Epithelial cell of esophagus (primary cell): ENCODE measurements at places on chromosomes 6 and 20.

- no peak for DNase-seq
These were observed 71.8 kb downstream of the F13A1 start for GRCh38 chr6:6248651-6249050.

GRCh38 chr6:10355115-10355702 lies 59.7 kb downstream of the TFAP2A start:
- DNase-seq: peak; percentile 95

DNA sequence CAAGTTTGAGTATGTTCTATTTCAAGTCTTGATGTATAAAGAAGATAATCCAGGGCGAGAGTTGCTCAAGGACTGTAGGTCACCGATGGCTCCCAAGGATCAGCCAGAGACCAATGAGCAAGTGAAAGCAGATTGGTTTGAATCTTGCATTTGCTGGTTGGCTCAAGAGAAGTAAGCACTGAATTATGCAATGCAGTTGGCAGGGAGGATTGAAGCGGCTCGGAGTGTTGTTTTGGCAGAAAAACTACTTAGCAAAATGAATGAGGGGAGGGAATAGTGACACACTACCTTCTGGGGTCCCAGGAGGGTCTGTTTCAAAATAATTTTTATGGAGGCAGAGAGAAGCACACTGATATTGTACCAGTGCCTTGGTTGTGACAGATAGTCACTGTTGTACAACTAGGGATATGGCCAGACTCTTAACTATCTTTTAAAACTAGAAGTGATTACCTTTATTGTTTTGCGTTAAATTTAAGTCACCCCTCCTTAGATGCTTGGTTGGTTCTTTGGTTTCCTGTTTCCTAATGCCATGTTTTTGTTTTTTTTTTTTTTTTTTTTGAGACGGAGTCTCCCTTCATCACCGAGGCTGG lies 15.7 kb downstream of the SASH1 start:
- peak; percentile 31 for DNase-seq

GRCh38 chr6:105014954-105015353 lies 58.0 kb downstream of the LIN28B start:
- DNase-seq: no peak

GRCh38 chr6:90045535-90045934 lies 151.3 kb downstream of the GJA10 start:
- DNase-seq: no peak

DNA sequence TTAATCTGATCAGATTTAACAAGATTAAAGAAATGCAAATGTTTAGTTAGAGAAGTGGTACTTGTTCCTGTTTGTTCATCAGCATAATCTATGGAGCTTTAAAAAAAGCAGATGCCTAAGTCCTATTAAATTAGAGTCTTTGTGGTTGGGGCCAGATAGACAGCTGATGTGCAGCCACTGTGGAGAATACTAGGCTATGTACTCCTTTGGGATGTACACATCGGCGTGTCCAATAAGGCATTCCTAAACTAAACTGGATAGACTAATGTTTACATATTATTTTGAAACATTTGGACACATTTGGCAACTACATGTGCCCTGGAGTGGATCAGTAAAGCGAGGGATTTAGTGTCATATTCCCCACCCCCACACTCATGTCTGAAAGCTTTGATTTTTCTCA lies 459.5 kb downstream of the LMBRD1 start:
- no peak for DNase-seq

DNA sequence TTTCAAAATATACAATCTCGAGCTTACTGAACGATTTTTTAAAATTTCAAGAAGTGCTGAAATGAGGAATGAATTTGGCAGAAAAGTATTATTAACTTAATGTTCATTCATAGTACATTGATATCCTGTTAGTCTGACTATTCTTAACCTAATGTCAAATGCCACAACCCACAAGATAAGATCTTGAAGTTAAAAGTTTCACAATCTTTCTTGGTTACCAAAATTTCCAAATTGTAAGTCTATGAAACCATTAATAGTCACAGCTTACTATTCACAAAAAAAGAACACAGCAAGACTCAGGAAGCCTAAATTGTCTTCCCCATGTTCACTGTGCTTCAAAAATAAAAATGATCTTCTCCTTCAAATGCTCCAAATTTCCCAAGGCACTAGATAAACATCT lies 71.3 kb downstream of the HACE1 start:
- DNase-seq: no peak

- no peak for DNase-seq
These were observed at the start of gene RAB44 for GRCh38 chr6:36697481-36697903. TSS of gene RAB44 (plus strand) at chr6:36697826. CDS start at chr6:36704236, 6,410 bp downstream.

DNA sequence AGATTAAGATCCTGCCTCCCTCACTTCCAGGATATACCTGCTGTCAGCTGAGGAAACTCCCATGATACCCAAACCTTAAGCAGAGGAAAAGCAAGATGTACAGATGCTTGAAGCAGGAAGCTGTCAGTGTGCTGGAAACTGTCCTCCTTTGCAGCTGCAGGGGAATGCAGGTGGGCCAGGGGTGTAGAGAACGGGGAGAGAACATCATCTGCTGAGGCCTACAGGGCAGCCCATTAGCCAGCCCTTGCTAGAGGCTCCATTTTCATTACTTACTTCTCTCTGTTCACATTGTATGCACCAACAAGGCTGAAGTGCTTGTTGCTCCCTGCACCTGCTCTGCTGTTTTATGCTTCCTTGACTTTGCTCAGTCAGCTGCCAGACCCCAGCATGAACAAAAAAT lies 119.1 kb downstream of the PRND start:
- DNase-seq: no peak

- peak; percentile 59 for DNase-seq
These were observed 48.1 kb downstream of the MCUR1 start for GRCh38 chr6:13766201-13766634.

- no peak for DNase-seq
These were observed 75.3 kb downstream of the SNAP91 start for GRCh38 chr6:83633609-83634008.

- peak; percentile 87 for DNase-seq
These were observed 30.2 kb downstream of the ZHX3 start for GRCh38 chr20:41287327-41287726.

GRCh38 chr20:33842346-33842745 lies 31.2 kb downstream of the CHMP4B start:
- DNase-seq: no peak

- DNase-seq: peak; percentile 68
These were observed 49.9 kb upstream of the COL21A1 start for GRCh38 chr6:56297022-56297989.

DNA sequence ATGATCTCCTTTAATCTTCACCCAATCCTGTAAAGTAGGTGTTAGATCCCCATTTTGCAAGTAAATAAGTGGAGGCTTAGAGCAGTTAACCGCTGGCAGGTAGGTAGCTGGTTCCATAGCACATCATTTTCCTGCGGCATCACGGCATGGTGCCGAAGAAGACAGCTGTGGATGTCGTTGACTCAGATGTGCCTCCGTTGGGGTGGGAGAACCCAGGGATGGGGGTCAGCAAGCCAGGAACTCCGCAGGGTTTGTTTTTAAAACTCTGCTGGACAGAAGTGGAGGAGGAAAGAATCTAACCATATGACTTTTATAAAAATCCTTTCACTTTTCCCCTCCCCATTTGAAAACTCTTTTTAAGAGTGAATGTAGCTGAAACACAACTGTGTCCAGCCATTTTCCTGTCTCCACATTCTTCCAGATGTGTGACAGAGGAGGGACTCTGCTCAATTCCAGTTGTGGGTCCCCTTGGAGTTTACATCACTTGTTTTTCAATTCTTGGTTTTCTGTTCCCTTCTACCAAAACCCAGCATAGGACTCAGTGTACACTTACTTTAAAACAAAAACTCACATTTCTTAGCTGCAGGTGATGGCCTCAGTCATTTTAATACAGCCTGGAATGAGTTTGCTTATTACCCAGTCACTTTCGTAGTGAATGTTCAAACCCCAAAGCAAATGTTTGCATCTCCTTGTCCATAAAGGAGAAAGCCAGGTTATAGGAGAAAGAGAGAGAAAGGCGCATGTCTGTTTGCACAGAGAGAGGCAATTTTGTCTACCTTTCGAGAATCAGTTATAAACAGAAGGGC lies 27.6 kb upstream of the PI16 start:
- no peak for DNase-seq

DNA sequence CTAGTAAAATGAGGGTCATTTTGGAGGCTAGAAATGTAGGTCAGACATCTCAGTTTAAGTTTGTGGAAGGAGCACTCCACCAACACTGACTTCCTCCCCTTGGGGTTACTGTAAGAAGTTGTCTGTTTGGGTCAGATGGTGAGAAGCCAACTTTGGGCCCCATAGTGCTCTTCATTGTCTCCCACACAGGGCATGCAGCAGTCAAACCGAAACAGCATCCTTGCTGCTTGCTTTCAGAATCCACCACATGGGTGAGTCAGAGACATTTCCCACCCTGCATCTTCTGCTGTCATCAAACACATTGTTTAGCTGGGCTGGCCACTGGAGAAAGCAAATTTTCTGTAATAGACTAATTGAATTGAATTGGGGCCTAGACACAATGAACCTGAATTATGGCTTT lies 16.8 kb downstream of the IL17F start:
- no peak for DNase-seq

DNA sequence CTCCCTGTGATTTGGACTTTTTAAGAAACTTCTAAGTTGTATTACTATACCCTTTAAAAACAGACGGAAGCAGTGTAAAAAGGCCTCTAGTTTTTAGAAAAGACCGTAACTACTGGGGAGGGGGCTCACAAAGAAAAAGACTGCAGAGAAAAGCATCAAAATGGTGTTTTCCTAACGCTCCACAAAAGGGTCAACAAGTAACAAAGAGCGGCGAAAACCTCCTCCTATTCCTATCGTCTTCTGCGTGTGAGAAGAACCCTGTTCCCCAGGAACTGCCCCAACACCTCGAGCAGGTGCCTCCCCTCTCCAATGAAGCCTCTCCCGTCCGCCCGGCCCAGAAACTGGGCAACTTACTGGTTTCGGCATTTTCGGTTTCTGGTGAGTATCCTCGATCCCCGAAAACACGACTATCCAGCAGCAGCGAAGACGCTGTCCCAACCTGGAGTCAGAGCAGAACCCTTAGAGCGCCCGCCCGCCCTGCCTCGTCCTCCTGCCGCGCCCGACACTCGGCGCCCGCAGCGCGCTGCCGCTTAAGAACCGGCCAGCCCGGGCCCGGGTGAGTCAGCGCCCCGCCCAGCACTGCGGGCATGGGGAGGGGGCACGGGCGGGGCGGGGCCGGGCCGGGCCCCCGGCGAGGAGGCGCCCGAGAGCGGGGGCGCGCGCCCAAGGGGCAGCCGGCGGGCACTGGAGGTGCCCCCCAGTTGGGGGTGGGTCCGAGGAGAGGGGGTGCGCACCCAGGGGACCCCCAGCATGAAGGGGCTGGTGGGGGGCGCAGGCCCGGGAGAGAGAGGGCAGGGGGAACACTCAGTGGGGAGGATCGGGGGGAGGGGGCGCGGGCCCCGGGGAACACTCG lies 1.2 kb downstream of the EZR start:
- DNase-seq: peak; percentile 87

DNA sequence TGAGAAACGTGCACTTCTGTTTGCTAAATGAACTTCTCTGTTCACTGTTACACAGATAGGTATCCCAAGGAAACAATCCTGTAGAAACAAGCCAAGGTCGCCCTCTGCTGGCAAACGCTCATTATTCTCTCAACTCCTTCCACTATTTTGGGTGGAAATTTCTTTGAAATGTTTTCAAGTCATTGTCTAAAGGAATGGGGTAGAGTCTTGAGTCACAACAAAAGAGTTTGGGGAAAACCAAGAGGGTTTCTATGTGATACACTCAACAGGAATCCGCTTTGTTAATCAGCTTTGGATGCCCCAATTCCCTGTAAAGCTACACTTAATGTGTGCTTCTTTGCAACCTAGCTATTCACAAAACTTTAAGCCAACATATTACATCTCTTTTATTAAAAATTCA lies 4.6 kb upstream of the RAE1 start:
- DNase-seq: peak; percentile 71

DNA sequence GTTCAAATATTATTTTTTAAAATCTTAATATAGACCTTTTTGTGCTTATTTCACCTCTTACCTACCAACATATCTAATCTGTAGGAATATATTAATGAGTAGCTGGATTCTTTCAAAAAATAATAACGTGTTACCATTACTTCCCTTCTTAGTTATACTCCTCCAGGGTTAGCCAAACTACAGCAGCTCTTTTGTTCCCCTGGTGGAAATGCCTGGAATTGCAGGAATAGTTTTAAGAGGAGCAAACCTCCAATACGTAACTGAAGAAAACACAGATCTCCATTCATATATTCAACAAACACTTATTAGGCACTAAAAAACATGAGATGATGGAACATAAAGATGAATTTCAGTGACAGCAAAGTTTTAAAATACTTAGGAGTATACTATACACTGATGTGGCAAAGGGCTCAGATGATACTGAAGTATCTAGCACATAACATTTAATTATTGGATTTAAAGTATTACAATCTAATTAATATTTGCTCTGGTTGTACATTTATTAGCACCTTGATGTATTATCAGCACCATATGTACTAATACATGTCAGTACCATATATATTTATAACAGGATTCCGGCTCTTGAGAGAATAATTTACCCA lies 78.3 kb downstream of the TBX18 start:
- peak; percentile 35 for DNase-seq

DNA sequence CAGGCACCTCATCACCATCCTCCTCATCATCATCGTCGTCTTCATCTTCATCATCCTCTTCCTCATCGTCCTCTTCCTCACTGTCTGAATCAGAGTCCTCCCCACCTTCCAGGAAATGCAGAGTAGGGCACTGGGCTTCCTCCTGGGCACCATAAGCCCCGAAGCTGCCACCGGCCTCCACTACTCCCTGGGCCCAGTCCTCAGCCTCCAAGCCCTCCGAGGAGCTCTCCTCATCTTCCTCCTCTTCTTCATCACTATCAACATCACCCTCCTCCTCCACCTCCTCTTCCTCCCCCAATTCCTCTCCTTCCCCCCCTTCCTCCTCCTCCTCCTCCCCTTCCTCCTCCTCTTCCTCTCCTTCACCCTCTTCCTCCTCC lies 1.7 kb downstream of the CENPB start:
- DNase-seq: no peak

DNA sequence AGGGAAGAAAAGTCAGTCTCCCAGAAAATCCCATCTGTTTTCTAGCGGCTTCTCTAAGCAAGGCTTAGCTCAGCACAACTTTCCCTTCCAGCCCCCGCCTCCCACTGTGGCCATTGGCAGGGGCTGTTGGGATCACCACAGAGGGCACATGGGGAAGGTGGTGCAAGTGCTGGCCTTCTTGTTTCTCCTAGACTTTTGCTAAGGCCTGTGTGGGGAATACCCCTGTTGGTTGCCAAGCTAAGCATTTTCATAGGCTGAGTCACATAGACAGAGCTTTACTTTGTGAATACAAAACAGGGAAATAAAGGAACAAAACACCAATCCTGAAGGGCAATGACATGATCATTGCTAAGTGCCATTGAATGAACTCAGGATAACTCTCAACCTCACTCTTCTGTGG lies 32.4 kb upstream of the TIAM2 start:
- peak; percentile 73 for DNase-seq

GRCh38 chr6:157213907-157214565 lies 109.3 kb downstream of the TMEM242 start:
- no peak for DNase-seq

- peak; percentile 87 for DNase-seq
These were observed 48.8 kb downstream of the NT5E start for GRCh38 chr6:85498596-85499258.

GRCh38 chr6:21049572-21049971 lies 515.3 kb downstream of the CDKAL1 start:
- no peak for DNase-seq
